ENCODE measurements at places on chromosomes 6 and 20.

- no peak for DNase-seq
These were observed 104.8 kb downstream of the ARID1B start for GRCh38 chr6:156881687-156882629.

DNA sequence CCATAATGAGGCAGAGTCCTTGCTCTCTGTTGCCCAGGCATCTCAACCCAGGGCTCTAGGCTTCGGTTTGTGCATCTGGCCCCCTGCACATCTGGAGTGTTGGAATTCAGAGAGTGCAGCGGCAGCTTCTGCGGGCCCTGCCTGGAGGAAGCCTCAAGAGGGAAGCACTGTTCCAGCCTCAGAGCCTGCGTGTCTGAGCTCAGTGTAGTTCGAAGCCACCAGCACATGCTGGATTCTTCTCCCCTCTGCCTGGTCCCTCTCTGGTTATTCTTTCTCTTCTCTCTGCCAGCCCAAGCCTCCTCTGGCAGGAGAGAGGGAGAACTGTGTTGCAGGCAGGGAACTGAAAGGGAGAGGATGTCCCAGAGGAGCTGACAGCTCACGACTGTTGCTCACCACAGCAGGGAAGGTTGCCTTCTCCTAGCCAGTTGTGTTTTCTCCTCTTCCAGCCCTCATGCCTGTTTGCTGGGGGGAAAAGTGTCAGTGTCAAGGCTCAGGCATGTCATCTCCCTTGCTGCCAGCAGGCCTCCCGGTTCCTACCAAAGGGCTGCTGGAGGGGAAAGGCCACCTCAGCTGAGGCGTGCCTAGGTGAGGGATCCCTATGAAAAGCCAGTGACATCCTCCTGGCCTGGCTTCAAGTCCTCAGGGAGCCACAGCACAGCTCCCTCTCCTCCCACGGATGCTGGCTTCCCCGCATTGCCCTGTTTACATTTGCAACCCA lies 126.0 kb upstream of the LRFN2 start:
- DNase-seq: no peak

GRCh38 chr20:52482044-52482443 lies 290.5 kb upstream of the ZFP64 start:
- no peak for DNase-seq

DNA sequence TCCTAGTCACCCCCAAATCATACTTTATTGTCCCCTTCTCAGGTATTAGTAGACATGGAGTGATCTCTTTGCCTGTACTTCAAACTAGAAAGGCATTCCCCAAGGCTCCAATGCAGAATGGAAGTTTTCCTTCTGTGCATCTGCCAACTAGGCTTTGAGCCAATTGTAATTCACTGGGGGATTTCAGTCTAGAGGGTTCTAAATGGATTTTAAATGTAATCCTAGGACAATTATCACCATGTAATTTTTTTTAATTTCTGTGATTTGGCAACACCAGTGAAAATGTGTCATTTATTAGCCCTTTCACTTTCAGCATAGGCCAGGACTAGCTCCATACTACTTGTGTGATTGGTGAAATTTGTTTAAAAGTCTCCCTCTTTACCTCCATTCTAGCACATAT lies 557.6 kb upstream of the MARCKS start:
- DNase-seq: no peak

- DNase-seq: no peak
These were observed 40.1 kb downstream of the CDKAL1 start for GRCh38 chr6:20574355-20574754.

- no peak for DNase-seq
These were observed 226.5 kb downstream of the MAFB start for GRCh38 chr20:40462566-40462965.

GRCh38 chr6:47308552-47309290 lies 984 bp downstream of the TNFRSF21 start:
- no peak for DNase-seq

DNA sequence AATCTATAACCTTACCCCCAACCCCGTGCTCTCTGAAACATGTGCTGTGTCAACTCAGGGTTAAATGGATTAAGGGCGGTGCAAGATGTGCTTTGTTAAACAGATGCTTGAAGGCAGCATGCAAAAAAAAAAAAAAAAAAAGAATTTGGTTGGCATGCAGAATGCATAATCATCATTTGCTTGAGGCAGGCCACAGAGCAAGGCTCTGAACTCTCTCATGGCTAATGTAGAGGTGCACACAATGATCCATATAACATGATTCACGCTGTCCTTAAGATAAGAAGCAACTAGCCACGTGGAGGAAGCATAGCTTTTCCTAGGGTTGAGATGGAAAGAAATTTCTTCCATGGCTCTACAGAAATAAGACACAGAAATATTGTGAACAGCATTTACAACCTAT lies 27.6 kb upstream of the RPN2 start:
- no peak for DNase-seq

GRCh38 chr6:148945301-148946021 lies 198.6 kb downstream of the UST start:
- no peak for DNase-seq

DNA sequence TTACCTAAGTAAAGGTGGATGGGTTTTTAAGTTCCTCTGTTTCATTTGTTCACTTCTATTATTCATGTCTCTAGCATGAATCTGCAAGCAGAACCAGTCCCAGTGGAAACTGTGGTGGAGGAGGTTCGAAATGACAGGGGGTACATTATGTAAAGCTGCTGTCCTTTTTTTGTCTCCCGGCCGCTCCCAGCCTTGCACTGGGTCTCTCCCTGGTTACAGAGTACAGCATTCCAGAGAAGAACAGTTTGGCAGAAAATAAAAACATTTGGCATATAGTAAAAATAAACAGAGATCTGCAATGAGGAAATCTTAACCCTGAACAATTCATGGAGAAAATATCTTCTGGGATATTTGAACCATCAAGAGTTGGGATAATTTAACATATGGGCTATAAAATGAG lies 34.6 kb upstream of the TAGAP start:
- DNase-seq: no peak

DNA sequence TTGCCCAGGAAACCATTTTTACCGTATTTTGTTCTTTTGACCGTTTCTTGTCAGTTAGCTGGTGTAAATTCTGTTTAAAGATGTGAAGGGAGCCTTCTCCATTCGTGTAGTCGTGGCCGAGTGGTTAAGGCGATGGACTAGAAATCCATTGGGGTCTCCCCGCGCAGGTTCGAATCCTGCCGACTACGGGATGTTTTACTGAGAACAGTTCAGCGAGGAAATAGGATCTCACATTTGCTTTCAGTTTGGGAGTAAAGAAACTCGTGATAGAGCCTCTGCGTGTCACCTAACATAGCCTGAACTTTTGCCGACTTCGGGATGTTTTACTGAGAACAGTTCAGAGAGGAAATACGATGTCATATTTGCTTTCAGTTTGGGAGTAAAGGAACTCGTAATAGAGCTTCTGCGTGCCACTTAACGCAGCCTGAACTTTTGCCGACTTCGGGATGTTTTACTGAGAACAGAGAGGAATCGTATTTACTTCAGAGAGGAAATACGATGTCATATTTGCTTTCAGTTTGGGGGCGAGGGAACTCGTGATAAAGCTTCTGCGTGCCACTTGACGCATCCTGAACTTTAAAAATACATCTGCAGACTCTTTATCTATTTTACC lies 5.9 kb upstream of the ZNF184 start:
- peak; percentile 84 for DNase-seq

- no peak for DNase-seq
These were observed 47.4 kb downstream of the MYB start for GRCh38 chr6:135228486-135228885.

- DNase-seq: peak; percentile 63
These were observed 40.3 kb upstream of the ANGPT4 start for GRCh38 chr20:956330-956951.

DNA sequence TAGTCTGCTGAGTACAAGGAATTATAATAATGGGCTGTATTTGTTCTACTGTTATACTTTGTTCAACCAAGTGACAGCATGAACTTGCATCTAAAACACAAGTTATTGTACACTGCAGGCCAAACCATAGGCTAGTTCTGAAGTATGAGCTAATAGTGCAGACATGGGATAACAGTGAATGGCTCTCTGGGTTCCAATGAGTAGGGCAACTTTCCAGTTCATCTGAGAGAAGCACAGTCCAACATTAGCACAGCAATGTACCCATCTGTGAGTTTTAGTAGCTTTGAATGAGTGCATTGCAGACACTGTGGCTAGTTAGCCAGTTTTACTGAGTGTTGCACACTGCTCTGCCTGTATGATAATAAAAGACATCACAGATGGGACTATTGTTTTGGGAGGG lies 56.5 kb upstream of the FUT9 start:
- no peak for DNase-seq

DNA sequence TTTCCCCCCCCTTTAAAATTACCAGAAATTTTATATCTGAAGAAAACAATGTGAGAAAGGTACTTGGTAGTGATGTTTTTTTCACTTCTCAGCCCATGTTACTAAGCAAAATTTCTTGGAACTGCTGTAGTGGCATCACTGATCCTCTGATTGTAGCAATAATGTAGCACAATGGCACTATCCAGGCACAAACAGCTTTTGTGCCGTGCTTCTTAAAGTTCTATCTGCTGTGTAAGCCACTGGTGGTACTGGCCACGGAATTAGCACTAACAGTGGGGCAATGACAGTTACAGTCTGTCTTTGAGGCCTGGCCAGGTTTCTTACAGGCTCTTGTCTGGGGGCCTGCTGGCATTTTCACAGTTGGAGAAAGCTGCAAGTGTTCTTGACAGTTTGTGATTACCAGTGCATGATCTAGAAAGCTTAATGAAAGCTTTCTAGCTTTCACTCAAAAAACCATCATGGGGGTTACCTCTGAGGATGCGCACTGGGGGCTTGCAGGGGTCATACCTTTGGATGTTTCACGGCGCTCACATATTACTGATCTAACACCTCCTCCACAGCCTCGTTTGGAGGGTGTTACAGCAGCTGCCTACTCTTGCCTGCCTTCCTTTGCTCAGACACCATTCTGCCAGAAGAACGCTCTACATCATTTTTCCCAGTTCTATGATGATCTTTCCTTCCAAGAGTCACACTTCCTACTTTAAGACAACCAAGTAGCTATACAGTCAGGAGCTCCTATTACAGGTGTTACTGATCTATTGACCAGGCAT lies 58.4 kb upstream of the ARMH2 start:
- DNase-seq: no peak

GRCh38 chr6:33874136-33874760 lies 70.4 kb upstream of the MLN start:
- no peak for DNase-seq

GRCh38 chr6:13431861-13432465 lies 55.4 kb downstream of the GFOD1 start:
- DNase-seq: no peak

DNA sequence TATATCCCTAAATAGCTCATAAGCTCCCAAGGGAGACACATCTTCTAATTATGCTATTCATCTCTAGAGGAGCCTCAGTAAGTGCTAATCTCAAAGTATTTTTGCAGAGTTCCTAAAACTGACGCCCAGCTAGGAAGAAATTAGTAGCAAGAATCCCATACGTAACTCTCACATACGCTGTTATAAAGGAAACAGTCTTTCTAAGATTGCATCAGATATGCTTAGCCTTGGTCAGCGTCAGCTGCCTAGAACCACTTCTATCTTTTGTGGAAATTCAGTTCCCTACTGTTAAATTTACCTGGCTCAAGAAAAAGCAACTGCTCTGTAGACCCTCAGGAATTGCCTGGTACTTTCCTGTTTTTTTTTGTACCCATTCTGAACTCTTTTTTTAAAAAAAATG lies 13.6 kb downstream of the RIPOR2 start:
- no peak for DNase-seq

- DNase-seq: no peak
These were observed 245.3 kb downstream of the TBXT start for GRCh38 chr6:165922309-165922794.

DNA sequence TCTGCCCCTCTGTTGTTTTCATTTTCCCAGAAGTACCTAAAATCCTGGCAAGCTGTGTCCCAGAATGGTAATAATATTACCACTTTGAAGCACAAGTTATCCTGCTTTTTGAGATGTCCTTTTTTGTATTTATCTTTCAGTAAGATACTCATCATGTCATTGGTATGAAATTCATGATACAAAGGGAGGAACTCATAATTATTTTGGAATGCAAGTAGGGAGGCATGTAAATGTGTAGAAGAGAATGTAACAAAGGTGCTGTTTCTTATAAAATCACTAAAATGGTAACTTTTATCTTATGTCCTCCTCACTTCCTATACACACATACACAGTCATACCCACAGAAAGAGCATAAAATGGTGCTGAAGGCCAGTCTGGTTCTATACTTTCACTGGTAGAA lies 109.9 kb downstream of the CD2AP start:
- DNase-seq: no peak

DNA sequence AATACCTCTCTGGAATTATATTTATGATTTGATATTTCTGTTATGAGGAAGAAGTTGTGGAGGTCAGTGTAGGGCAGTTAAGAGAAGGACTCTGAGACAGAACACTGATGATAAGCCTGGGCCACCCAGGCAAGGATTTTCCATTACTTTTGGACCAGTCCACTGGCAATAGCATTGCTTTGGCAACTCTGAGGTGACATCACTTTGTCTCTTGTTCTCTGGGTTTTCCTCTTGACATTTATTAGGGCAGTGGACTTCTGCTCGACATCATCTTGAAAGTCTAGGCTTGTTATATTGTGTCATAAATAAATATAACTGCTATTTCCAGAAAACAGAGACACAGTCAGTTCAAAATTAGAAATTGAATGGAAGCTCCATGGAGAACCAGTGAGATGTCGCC lies 268.0 kb downstream of the SMOC2 start:
- DNase-seq: no peak

DNA sequence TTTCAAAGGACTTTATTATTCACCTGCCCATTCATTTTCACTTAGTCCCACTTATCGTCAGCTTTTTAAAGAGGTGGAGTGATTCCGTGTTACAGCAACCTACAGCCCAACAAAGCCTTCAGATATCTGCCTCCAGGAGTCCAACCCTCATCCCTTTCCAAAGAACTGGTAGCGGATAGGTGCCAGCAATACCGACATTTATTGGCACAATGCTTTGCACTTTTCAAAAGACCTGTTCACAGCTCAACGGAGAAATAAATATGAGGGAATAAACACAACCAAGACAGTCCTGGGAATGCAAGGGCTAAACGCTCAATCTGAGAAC lies 819 bp upstream of the MTRF1L start:
- no peak for DNase-seq

GRCh38 chr20:49891476-49892110 lies 23.7 kb downstream of the SPATA2 start:
- no peak for DNase-seq

DNA sequence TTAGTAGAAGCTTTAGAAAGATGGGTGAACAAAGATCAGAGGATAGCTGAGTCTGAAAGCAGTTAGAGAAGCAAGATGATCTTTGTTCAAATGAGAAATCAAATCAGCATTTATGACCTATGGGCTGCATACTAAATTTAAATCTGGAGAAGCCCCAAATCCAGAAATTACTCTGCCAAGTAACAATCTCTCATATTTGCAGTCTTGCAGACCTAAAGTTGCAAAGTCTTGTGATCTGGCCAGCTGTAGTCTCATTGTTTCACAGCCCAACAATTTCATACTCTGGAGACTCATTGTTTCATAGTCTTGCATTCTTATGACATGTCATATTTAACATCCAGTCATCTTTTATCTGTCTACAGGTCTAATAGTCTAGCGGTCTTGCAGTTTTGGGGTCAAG lies 364.9 kb upstream of the RSPO3 start:
- DNase-seq: no peak

- DNase-seq: no peak
These were observed 174.1 kb downstream of the FARS2 start for GRCh38 chr6:5435449-5435848.

GRCh38 chr6:1395506-1395905 lies 6.1 kb downstream of the FOXF2 start:
- no peak for DNase-seq

Data from T follicular helper cell (primary cell).